ENCODE measurements at places on chromosomes 2 and 18.

DNA sequence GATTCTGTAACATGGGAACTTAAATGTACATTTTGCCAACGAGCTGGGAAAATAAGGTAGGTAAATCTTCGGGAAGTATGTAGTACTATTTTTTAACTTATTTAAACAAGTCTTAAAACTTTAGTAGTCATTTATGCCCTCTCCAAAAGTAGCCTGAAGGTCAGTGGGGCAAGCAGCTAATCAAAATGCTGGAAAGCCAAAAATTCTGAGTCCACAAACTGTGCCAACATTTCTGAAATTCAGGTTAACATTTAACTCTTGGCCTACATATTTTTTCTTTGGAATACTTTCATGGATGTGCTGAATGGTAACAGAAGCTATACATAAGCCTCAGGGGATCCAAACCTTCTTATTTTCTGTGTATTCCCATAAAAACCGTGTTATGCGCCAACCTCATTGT is 26.3 kb downstream of the WDR75 start:
- DNase-seq, result no peak

- peak; percentile 34 for DNase-seq
These were observed 6.7 kb downstream of the LMAN1 start for GRCh38 chr18:59352250-59352855.

- DNase-seq, result peak; percentile 65
These were observed at the start of gene CELF4 for GRCh38 chr18:37565101-37565976. TSS of gene CELF4 (minus strand) at chr18:37565798.

DNA sequence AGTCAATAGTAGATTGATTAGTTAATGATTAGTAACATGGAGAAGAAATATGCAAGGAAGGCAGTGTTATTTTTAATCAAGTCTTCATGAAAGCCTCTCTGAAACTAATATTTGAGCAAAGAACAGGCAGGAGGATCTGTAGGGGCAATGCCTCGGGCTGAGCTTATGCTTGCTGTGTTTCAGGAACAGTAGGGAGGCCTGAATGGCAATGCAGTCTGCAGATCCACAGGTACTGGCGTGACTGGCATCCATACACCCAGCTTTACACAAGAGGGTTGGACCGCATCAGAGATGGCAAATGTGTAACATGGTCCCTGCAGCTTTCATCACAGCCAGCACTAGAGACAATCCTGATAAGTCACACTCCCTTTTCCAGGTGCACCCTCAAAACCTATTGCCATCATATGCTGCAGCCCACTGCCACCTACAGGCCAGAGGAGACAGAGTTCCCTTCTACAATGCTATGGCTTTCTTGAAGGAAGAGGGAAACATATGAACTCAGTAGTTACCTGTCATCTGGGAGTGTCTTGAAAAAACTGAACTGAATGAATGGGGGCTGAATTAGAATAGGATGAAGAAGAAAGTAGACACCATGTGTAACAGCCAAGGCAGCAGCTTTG is 582.4 kb upstream of the RAB6C start:
- DNase-seq, result peak; percentile 51

DNA sequence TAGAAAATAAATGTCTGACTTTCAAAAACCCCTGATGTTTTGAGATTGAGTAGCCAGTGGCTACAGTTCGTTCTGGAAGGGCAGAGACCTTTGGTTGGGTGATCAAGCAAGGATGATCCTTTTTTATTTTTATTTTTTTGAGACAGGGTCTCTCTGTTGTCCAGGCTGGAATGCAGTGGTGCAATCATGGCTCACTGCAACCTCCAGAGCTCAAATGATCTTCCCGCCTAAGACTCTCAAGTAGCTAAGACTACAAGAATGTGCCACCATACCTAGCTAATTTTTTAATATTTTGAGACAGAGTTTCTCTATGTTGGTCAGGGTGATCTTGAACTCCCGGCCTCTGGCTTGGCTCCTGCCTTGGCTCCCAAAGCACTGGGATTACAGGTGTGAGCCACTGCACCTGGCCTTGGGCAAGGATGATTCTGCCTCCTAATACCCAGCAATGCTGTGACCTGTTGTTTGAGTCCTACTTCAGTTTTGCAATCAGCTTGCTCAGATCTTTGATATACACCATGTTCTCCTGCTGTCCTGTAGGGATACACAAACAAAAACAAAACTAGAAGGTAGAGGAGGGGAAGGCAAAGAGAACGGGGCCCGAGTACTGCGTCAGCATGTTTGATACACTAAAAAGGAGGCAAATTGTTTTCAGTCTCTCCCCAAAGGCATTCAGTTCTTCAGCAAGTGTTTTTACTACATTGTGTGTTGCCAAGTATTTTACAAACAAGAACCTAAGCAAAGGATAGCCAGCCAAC is 59.2 kb upstream of the LYPD6B start:
- no peak for DNase-seq

All from putamen (tissue), 1 donor.